NCI-H1105 treated with DMSO at 0.1 percent for 48 hours (cell line): ENCODE measurements at places on chromosomes 7 and 10.

- DNase-seq: no peak
Observed at GRCh38 chr7:1853986-1854865, 184.1 kb downstream of the ELFN1 start.

DNA sequence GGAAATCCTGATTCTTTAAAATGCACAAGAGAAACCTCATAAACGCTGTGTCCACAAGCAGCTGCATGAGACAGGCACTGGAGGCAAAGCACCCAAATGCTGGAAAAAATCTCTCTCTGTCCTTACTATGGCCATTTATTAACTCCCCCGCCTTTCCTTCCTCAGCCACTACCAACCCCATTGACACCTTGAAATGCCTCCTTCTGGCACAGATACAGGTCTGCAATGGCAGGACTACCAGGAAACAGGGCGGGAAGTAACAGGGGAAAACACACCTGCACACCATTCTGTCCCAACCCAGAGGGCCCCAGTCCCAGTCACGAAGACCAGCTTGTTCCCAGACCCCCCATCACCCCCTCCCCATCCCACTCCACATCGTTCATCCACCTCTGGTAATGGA is 224.3 kb downstream of the PARD3 start:
- DNase-seq: no peak

GRCh38 chr7:128939861-128940410 is 2.2 kb downstream of the IRF5 start:
- DNase-seq: no peak

DNA sequence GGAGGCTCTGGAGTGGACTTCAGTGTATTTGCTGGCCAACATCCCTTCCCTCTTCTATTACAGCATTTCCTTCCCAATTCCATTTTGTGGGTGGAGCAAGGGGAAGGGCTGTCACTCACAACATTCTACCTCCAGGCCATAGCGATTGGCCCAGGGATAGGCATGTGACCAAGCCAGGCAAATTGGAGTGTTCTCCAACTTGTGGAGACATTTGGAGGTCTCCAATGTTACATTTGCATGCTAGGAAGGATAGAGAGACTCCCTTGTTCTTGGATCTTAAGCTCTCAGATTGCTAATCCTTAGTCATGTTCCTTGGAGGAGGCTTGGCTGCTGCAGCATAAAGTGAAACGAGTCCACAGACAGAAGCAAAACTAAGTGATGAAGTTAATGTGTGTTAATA is 95.6 kb upstream of the KIF5B start:
- no peak for DNase-seq

GRCh38 chr10:126459878-126460481 is 71.7 kb upstream of the ADAM12 start:
- DNase-seq: no peak

DNA sequence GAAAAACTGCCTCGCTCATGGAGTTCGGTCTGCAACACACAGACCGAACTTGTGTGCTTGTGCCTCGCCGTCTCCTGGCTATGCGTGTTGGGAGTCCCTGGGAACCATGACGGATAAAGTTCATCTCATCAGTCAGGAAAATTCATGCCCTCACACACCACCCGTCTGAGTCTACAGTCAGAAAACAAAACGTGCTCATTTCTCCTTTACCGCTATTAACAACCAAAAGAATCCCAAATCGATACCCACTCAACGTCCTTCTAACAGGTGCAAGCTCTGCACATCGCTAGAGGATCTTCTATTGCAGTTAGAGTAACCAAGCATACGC is 13.6 kb downstream of the CNPY1 start:
- no peak for DNase-seq

DNA sequence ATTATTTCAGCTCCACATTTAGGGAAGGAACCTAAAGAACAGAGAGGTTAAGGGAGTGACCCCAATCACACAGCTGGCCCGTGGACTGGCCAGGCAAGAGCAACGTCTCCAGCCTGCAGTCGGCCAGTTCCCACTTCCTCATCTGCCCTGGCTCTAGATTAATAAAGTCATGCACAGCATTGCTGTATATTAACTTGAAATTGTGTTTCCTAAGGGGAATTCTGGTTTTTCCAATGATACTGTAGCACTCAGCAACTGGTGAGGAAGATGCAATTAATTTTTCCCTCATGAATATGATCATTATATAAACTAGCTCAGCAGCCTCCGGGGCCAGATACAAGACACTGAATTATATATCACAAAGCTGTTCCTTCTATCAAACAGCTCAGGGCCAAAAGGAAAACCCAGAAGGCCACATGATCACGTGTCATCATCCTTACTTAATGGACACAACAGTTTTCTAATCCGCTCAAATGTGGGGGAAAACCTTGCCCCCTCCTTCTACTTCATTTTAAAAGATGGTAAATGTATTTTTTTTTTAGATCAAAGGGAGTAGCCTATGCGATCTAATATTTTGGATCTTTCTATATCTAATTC is 295.3 kb upstream of the PRKCQ start:
- DNase-seq: no peak

DNA sequence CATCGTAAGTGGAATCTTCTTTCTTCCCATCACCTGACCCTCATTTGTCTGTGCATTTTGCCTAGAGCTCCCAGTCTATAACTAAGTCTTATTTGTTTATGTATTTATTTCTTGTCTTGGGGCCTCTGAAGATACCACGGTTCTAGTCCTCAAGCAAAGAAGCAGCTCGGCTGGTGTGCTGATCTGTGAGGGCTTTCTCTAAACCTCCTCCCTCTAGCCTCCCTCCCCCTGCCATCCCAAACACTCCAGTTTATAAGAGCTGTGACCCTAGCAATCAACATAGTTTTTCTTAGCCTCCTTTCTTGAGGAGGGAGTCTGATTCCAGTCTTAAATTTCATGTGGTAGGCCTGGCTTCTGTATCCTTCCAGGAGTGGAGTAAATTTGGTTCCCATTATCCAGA is 15.7 kb upstream of the NDUFA5 start:
- DNase-seq: no peak

GRCh38 chr7:93728292-93728691 is 153.8 kb upstream of the CALCR start:
- DNase-seq: no peak

- DNase-seq: no peak
Observed at GRCh38 chr10:84198206-84198915, 4.0 kb downstream of the CDHR1 start.

GRCh38 chr10:86536294-86536861 is 14.8 kb upstream of the WAPL start:
- no peak for DNase-seq

GRCh38 chr10:62852961-62853702 is 37.0 kb upstream of the EGR2 start:
- no peak for DNase-seq

- DNase-seq: no peak
Observed at GRCh38 chr7:88964418-88964817, 168.9 kb upstream of the TEX47 start.

DNA sequence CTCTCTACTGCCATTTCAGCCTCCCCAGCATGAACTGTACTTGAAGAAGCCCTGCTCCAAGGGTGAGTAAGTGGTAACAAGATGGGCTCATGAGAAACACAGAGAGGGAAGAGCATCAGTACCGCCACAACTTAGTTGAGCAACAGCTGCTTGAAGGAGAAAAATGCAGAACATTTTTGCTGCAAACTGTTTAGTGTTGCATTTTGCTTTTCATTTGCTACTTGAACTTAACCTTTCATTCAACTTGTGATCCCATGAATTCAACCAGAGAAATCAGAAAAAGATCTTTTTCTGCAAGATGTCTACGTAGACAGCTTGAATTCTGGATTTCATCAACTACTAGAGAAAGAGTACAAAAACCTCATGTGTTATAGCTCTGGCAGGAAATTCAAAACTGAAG is 40.7 kb downstream of the ANK3 start:
- DNase-seq: no peak

DNA sequence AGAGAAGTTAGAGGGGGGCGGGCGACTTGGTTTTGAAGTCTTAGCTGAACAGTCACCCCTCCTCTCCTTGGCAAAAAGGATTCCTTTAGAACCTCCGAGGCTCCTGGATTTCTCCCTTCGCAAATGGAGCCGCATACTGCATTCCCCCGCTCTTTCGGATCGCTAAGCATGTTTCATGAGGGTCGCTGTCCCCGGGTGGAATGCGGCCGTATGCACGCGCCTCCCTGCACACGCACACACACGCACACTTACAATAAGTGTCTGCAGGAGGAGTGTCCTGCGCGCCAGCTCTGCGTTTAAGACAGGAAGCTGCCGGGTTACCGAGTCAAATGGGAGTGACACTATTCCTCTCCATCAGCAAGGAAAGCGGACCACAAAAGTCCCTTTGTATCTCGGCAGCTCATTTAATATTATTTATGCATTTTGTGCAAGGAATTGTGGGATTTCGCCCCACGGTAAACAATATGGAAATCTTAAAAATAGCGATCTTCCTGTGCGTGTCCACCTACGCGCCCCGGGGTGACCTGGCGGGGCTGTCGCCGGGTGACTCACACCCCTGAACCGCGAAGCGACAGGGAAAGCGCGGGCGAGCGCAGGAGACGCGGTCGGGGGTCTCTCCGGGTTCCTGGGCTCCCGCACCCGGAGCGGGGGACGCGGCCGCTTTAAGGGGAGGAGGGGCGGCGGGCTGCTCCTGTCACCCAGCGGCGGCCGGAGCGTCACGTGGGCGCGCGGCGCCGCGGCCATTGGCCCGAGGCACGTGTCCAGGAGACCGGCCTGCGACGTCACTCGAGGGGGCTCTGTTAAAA is 988 bp upstream of the EN2 start:
- DNase-seq: peak; percentile 82

DNA sequence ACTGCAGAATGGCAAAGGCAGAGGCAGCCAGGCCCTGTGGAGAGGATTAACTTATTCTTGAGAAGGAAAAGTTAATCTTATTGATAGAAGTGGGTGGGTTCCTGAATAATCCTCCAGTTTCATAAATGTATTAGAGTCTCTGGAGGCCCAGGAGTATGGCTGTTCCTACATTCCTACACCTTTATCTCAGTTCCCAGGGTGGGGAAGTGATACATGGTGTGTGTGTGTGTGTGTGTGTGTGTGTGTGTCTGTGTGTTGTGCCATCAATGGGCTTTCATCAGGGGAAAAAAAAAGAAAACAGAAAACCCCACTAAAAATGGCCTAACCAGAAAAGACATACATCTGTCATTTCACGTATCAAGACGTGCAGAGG is 22.0 kb upstream of the GSDME start:
- no peak for DNase-seq

GRCh38 chr7:20783700-20784387 is 2.8 kb downstream of the SP8 start:
- DNase-seq: no peak

- no peak for DNase-seq
Observed at GRCh38 chr10:88152728-88153133, 289.3 kb downstream of the PTEN start.

DNA sequence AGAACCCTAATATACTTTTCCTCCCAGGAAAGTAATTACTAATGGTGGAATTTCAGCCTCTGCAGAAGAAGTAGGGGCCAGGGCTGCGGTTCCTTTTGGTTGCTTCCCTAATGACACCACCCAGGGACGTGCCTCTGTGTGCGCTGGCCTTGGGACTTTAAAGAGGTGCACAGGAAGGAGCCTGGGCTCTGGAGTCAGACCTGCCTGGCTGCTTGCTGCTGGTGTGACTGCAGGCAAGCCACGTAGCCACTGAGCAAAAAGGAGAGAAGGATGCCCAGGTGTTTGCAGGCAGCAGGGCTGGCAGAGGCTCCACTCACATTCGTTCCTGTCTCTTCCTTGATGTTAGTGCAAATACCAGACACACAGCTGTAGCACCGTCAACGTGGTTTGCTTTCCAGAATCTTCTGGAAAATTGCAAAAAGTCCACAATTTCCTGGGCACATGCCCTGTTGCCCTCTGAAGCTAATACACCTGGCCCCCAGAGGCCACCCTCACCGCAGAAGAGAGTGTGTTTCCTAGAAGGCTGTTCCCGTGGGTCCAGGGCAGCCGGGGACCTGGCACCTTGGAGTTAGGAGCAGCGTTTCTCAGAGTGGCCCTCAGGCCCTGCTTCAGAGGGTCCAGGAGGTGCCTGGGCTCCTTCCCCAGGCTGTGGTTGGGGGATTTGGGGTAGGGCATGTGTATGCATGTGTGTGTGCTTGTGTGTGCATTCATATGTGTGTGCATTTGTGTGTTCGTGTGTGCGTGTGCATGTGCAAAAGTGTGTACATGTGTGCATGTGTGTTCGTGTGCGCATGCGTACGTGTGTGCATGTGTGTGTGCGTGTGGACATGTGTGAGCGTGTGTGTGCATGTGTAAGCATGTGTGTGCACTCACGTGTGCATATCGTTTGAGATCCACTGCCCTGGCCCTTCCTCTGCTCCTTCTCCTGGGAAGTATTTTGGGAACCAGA is 12.8 kb upstream of the PRKAG2 start:
- DNase-seq: no peak

- no peak for DNase-seq
Observed at GRCh38 chr7:139808427-139808826, 20.6 kb upstream of the TBXAS1 start.

DNA sequence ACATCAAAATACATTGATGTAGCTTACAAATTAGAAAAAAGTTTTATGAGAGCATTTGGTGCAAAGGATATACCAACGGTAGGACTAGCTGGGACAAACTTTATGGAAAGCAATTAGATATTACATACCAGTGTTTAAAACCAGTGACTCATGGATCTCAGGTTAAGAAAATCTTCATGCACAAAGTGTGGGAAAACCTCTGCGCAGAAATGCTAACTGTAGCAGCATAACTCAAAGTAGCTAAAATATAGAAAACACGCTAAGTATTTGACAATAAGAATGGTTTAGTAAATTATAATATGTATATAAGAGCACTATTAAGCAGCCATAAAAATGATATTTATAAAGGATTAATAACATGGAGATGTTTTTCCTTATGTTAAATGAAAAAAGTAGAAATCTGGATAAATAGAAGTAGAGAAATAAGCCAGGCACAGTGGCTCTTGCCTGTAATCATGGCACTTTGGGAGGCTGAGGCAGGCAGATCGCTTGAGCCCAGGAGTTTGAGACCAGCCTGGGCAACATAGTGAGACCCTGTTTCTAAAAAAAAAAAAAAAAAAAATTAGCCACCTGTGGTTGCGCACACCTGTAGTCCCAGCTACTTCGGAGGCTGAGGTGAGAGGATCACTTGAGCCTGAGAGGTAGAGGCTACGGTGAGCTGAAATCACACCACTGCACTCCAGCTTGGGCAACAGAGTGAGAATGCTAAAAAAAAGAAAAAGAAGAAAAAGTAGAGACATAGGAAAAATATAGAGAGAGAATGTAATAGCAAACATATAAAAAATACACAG is 37.2 kb downstream of the TBXAS1 start:
- DNase-seq: no peak

- no peak for DNase-seq
Observed at GRCh38 chr7:148782757-148783456, 84.2 kb downstream of the CUL1 start.

GRCh38 chr10:129898706-129899268 is 65.3 kb downstream of the EBF3 start:
- DNase-seq: no peak
